ENCODE measurements at places on chromosomes 6 and 20. TPM values are rescaled to one million over a fixed set of nuclear protein-coding genes. Genes with fewer than 3 reads are reported as not detected.

The LBP gene
- 0.15 TPM for total RNA-seq

The WFDC10A gene
- not detected for total RNA-seq

The PLA2G7 gene
- total RNA-seq: 0.41 TPM

DNA sequence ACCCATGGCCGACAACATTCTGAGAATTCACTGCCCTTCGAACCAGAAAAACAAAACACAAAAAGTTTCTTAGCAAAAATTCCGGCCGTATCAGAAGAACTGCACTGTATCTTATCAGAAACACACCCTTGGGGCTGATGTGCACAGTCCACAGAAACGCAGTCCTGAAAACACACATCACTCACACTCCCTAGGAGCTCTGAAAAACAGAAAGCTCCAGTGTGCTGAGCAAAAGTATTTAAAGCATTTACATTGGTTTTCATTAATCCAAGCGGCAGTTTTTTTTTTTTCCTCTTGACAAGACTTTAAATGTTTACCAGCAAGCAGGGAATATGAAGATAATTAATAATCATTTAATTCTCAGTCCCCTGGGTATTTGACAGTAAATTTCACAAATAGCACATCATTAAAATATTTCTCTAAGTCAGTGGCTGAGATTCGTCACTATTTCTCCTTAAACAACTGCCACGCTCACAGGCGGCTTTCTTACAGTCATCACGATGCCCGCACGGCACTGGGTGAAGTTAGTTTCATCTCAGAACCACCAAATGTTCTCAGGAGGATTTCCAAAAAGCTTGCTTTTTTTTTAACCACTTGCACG, 13.3 kb downstream of the NFATC2 start:
- no peaks in the 10 kb centered on the region for H3K36me3 ChIP-seq
- no peak for DNase-seq
- peaks cover 40% of the 10 kb centered on the region for H3K4me1 ChIP-seq
- peak overlapping the region; percentile 29 for H3K27ac ChIP-seq

- no peak for DNase-seq
- H3K4me3 ChIP-seq: no peak overlapping the region
- no peaks in the 10 kb centered on the region for H3K36me3 ChIP-seq
- peaks cover 9% of the 10 kb centered on the region for H3K27me3 ChIP-seq
Measured at GRCh38 chr20:23079016-23079351, 7.1 kb downstream of the CD93 start.

DNA sequence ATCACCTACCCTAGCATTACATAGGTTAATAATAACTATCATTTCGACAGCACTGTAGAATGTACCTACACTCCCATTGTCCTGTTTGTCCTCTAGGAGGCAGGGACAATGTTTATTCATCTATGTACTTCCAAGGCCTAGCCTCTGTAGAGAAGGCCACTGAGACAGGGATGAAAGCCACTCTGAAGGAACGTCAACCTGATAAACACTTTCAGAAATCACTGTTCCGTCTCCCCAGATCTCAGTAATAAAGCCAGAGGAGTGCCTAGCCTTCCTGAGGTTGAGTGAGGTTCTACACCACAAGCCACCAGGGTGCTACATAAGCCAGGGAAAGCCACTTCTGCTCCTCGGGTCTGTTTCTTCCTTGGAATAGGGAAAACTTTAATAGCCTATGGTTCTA, 44.8 kb downstream of the POPDC3 start:
- H3K36me3 ChIP-seq: no peaks in the 10 kb centered on the region
- H3K27me3 ChIP-seq: no peaks in the 10 kb centered on the region
- peaks cover 17% of the 10 kb centered on the region for H3K4me1 ChIP-seq
- peak; percentile 20 for DNase-seq
- H3K27ac ChIP-seq: no peak overlapping the region
- H3K4me3 ChIP-seq: no peak overlapping the region

GRCh38 chr6:30453508-30454116, 35.7 kb upstream of the HLA-E start:
- H3K4me3 ChIP-seq: no peak overlapping the region
- H3K27me3 ChIP-seq: peaks cover 23% of the 10 kb centered on the region
- no peaks in the 10 kb centered on the region for H3K4me1 ChIP-seq
- DNase-seq: peak; percentile 60

DNA sequence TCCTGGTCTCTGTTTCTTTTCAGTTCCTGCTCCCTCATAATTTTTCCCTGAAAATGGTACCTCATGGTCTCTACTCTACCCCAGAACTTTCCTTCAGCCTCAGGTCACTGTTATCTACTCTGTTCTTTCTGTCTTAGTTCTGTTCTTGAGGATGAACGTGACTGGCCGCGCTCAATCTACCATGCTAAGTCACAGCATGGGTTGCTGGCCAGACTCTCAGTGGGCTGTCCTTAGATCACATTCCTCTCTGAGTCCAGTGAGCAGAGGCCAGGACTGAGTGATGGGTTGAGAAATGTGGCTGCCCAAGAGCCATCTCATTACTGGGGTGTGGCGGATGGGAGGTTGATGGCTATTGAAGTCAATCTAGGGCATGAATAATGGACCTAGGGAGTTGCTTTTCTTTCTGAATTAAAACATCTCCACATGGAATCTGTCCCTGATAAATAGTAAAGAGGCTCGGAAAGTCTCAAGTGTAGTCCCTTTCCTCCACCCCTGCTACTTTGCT, 164.0 kb upstream of the DTNBP1 start:
- no peak overlapping the region for H3K27ac ChIP-seq
- DNase-seq: no peak
- H3K27me3 ChIP-seq: peaks cover 7% of the 10 kb centered on the region
- H3K36me3 ChIP-seq: no peaks in the 10 kb centered on the region
- no peaks in the 10 kb centered on the region for H3K4me1 ChIP-seq

DNA sequence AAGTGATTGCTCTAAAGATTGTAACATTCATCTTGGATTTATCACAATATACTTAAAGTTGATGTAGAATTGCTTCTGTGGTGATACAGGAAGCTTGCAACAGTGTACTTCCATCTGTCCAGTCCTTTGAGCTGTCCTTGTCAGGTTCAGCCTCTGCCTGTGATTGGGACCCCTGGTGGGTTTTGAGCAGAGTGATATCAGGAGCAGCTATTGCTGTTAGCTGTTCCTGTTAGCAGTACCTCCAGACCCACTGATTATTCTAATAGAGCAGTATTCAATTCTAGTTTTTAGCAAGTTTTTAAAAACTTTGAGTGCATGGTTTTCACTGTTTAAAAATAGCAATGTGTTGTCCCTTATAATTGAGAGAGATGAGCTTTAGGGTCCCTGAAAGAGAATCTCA, 48.8 kb downstream of the TULP4 start:
- H3K36me3 ChIP-seq: no peaks in the 10 kb centered on the region
- no peaks in the 10 kb centered on the region for H3K27me3 ChIP-seq
- no peak overlapping the region for H3K27ac ChIP-seq
- H3K4me3 ChIP-seq: no peak overlapping the region
- no peak for DNase-seq
